ENCODE measurements at places on chromosomes 12 and 14.

GRCh38 chr12:130737731-130738130, 21.6 kb upstream of the RIMBP2 start:
- H3K4me3 ChIP-seq = no peak overlapping the region
- H3K27me3 ChIP-seq = no peaks in the 10 kb centered on the region
- no peak overlapping the region for H3K27ac ChIP-seq
- no peaks in the 10 kb centered on the region for H3K36me3 ChIP-seq
- no peaks in the 10 kb centered on the region for H3K4me1 ChIP-seq
- DNase-seq = peak; percentile 64

DNA sequence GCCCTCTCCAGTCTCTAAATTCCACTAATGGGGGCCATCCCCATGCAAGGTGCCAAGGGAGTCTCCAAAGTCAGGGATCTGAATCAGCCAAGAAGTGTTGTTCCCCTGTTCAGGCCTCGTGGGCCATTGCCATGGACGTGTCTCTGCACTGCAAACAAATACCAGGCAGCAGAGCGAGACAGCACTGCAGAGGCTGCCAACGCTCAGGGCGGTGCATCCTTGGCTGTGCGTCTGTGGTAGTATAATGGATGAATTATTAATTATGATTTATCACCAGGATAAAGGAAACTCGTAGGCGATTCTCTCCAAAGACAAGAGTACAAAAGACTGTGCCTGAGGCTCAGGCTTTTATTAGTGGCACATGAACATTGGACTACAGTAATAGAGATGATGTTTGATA, 122.3 kb upstream of the NTF3 start:
- no peak overlapping the region for H3K27ac ChIP-seq
- no peak overlapping the region for H3K4me3 ChIP-seq
- DNase-seq = no peak
- no peaks in the 10 kb centered on the region for H3K27me3 ChIP-seq
- no peaks in the 10 kb centered on the region for H3K36me3 ChIP-seq
- H3K4me1 ChIP-seq = no peaks in the 10 kb centered on the region

- H3K36me3 ChIP-seq = no peaks in the 10 kb centered on the region
- H3K4me1 ChIP-seq = peaks cover 60% of the 10 kb centered on the region
- H3K27me3 ChIP-seq = no peaks in the 10 kb centered on the region
- DNase-seq = no peak
These were observed 1.2 kb downstream of the PPP1R12A start for GRCh38 chr12:79933532-79934264.

- H3K27me3 ChIP-seq = no peaks in the 10 kb centered on the region
- H3K27ac ChIP-seq = no peak overlapping the region
These were observed 83.9 kb downstream of the FUT8 start for GRCh38 chr14:65496178-65496993.

- no peaks in the 10 kb centered on the region for H3K36me3 ChIP-seq
- H3K27ac ChIP-seq = peak overlapping the region; percentile 81
These were observed 21.3 kb upstream of the SERPINA6 start for GRCh38 chr14:94344389-94344788.

DNA sequence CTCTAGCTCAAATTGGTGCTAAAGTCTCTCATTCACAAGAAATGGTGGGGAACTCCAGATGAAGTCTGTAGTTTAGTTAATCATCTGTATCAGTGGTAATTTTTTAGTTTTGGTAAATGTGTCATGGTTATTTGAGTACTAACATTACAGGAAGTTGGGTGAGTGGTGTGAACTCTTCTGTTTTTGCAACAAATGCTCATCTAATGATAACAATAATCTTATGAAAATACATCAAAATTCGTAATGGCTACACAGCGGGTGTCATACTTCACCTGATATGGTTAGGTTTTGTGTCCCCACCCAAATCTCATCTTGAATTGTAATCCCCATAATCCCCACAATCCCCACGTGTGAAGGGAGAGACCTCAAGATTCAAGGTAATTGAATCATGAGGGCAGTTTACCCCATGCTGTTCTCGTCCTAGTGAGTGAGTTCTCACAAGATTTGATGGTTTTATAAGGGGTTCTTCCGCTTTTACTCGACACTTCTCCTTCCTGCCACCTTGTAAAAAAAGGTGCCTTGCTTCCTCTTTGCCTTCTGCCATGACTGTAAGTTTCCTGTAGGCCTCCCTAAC, 209.3 kb upstream of the FOXN3 start:
- H3K4me3 ChIP-seq = no peak overlapping the region
- no peaks in the 10 kb centered on the region for H3K27me3 ChIP-seq
- H3K27ac ChIP-seq = no peak overlapping the region
- H3K4me1 ChIP-seq = peaks cover 9% of the 10 kb centered on the region

DNA sequence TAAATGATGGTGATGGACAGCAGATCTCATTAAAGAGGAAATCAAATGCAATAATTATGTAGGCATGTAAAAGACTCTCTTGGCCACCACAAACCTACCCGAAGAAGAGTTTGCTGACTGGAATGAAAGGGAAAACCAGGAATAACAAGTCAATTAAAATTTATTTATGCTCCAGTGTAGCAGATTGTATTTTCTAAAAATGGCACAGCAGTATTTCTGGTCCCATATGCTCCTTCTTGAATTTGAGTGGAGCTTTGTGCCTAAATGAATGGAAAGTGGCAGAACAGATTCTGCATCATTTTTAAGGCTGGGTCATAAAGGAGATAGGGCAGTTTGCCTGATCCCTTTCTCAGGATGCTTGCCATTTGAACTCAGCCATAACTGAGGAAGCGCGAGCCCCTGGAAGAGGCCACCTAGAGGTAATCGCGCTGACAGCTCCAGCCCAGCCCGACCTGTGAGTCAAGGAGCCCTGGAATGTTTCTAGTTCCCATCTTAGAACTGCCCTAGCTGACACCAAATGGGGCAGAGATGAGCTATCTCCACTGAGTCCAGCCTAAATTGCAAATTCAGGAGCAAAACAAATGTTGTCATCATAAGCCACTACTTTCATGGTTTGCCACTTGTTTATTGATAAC, 229.2 kb upstream of the TMTC1 start:
- peaks cover 9% of the 10 kb centered on the region for H3K4me1 ChIP-seq
- no peak overlapping the region for H3K27ac ChIP-seq

GRCh38 chr12:34406228-34406995, 384.1 kb downstream of the ALG10 start:
- DNase-seq = no peak
- no peaks in the 10 kb centered on the region for H3K4me1 ChIP-seq
- no peak overlapping the region for H3K27ac ChIP-seq
- no peaks in the 10 kb centered on the region for H3K27me3 ChIP-seq
- H3K36me3 ChIP-seq = no peaks in the 10 kb centered on the region
- H3K4me3 ChIP-seq = no peak overlapping the region

GRCh38 chr12:54561164-54561563, 11.8 kb downstream of the PDE1B start:
- peak overlapping the region; percentile 82 for H3K27ac ChIP-seq
- H3K4me1 ChIP-seq = peaks cover 8% of the 10 kb centered on the region
- no peaks in the 10 kb centered on the region for H3K36me3 ChIP-seq
- no peaks in the 10 kb centered on the region for H3K27me3 ChIP-seq
- DNase-seq = no peak

GRCh38 chr14:63273717-63274655, 44.7 kb downstream of the GPHB5 start:
- peak overlapping the region; percentile 64 for H3K27ac ChIP-seq
- H3K36me3 ChIP-seq = no peaks in the 10 kb centered on the region
- no peak for DNase-seq
- no peaks in the 10 kb centered on the region for H3K27me3 ChIP-seq
- H3K4me3 ChIP-seq = no peak overlapping the region
- H3K4me1 ChIP-seq = peaks cover 21% of the 10 kb centered on the region

DNA sequence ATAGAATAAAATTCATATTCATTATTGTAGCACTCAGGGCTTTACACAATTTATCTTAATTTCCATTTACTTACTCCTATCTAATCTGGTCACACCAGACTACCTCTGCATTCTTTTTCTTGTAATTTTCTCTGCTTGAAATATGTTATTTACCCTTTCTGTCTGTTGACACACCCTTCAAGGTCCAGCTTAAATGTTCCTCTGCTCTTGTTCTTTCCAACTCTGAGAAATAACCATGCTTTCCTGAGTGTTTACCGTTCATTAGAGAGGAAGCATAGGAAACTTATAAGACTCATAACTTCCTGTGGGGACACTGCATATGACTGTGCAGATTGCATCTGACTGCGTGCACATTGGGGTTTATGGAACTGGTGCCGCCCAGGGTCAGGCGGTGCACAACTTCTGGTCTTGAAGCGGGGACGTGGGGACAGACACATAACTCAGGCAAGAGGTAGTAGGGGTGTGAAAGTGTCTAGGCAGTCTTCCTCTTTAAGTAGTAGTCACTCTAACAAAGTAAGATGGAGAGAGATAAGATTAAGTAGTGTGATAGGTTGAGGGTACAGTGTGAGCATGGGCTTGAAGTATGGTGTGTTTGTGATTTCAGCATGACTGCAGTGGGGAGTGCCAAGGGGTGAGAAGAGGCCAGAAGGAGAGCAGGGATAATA, 42.6 kb upstream of the FOXJ2 start:
- no peak for DNase-seq
- H3K36me3 ChIP-seq = no peaks in the 10 kb centered on the region
- H3K4me1 ChIP-seq = no peaks in the 10 kb centered on the region

DNA sequence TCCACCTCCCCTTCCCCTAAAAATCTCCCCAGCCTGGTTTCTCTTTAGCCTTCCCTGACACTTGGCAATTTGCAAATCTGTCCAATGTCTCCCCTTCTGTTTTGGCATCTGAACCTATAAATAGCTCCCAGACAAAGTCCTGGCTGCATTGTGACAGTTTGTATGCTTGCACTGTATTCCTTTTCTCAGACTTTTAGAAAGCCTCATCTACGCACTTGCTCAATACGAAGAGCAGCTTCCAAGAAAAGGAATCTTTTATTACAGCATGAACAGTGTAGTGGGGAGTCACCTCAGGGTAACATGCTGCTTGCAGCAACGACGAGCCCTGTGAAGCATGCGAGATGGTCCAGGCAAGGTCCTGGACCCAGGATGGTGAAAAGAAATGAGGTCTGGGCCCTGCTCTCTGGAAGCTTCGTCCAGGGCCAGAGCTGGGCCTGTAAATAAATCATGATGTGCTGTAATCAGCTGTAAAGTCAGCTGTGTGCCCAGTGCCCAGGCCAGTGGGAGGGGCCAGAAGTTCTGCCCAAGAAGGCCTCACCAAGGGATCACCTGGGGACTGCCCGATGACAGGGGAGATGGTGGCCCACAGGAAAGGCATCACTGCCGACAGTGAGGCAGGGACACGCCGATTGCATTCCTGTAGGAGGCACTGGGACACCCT, 88.3 kb downstream of the RIN3 start:
- peak overlapping the region; percentile 20 for H3K27ac ChIP-seq
- H3K27me3 ChIP-seq = no peaks in the 10 kb centered on the region
- no peak overlapping the region for H3K4me3 ChIP-seq

DNA sequence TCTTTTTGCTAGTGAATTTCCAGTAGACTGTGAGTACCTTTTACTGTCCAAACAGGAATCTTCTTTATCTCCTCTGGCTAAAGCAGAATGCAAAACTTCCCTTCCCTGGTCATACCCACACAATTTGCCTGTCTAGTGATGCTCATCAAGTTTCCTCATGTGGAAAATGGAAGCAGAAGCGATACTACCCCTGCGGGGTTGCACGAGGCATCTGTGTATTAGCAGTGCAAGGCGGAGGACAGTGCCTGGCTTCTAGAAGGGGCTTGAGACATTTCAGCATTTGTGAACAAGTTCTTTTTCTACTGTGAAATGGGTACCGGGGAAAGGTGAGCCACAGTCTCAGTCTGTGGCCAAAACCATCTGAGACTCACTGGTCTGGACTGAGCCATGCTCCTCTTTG, 340.9 kb downstream of the AACS start:
- no peaks in the 10 kb centered on the region for H3K4me1 ChIP-seq
- H3K36me3 ChIP-seq = no peaks in the 10 kb centered on the region
- H3K4me3 ChIP-seq = no peak overlapping the region
- no peak for DNase-seq

- no peaks in the 10 kb centered on the region for H3K4me1 ChIP-seq
- no peaks in the 10 kb centered on the region for H3K36me3 ChIP-seq
- no peak overlapping the region for H3K27ac ChIP-seq
- no peak overlapping the region for H3K4me3 ChIP-seq
- no peaks in the 10 kb centered on the region for H3K27me3 ChIP-seq
These were observed 326.7 kb downstream of the DPF3 start for GRCh38 chr14:72567226-72567625.

- H3K27me3 ChIP-seq = no peaks in the 10 kb centered on the region
- H3K36me3 ChIP-seq = no peaks in the 10 kb centered on the region
- no peak for DNase-seq
These were observed 26.4 kb upstream of the STAB2 start for GRCh38 chr12:103560604-103561101.

GRCh38 chr12:2756756-2757155, 38.0 kb upstream of the FKBP4 start:
- H3K4me1 ChIP-seq = no peaks in the 10 kb centered on the region
- no peaks in the 10 kb centered on the region for H3K27me3 ChIP-seq
- no peak overlapping the region for H3K4me3 ChIP-seq
- DNase-seq = no peak
- no peak overlapping the region for H3K27ac ChIP-seq

DNA sequence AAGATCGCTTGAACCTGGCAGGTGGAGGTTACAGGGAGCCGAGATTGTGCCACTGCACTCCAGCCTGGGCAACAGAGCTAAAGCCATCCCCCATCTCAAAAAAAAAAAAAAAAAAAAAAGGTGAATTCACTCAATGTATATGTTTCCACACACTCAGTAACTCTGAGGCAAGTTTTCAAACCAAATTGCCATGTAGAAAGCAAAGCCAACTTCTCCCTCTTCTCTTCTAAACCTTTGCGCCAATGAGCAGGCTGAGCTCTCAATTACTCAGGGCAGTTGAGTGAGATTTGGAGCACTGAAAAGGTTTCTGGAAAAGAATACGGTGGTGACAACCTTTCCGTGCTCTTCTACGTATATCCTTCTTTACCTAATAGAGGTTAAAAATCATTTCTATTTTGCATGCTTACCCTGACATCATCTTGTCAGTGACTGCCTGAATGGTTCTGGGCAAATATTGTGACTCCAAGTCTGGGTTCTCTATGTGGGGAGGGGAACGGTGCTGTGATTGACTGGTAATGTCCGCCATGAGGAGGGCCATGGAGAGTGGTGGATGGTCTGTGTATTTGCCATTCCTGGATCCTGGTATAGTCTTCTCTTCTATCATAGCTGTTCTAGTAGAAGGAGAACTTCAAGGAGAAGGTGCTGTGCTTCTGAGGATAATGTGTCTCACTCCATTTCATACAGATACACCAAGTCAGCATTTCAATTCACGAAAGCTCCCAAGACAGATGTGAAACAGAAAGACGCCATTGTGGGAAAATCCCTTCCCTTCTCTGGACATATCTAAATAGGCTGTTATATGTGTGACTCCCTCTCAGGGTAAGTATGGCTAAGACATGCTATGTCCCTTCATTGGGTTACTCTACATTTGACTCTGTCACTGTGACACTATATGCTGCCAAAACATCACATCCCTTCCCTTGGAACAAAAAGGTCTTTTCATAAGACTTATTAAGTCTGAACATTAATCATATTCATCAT, 46.2 kb upstream of the MED13L start:
- peaks cover 25% of the 10 kb centered on the region for H3K4me1 ChIP-seq
- H3K27me3 ChIP-seq = no peaks in the 10 kb centered on the region
